ENCODE measurements at places on chromosomes 16 and 17.

GRCh38 chr16:55012793-55013192 is 82.1 kb downstream of the IRX5 start:
- DNase-seq: no peak

DNA sequence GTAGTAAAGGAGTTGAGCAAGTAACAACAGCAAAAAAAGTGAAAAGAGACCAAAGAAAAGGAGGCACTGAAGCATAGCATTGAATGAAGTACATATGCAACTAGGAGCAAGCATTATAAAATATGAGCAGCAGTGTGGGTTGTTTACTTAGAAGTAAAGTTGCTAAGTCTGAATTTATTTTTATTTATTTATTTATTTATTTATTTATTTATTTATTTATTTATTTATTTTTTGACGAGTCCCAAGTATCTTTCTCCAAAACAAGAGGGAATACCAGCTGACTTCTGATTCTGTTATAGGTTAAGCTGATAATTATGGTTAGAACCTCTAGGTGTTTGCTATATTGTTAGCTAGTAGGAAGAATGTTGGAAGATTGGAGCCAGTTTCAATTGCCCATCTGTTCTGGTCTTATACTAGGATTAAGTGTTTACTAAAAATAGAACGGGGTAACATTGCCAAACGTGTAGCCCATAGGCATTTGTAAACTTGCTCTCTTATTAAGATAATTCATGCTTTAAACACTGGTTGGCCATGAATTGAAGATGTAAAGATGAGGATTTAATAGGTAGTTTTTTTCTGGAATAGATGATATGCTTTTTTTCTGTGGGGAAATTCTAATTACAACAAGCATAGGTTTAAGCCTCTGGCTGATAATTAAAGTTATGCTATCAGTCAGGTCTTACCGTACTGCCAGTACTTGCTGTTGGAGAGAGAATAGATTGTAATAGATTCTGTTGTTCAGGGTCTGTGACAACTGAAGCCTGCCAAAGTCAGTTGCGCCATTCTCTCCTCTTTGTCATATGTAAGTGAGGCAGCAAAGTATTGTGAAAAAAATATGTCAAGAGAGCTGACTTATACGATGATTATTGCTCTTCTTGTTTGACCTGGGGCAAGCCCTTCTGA is 66.7 kb downstream of the PPM1E start:
- no peak for DNase-seq

DNA sequence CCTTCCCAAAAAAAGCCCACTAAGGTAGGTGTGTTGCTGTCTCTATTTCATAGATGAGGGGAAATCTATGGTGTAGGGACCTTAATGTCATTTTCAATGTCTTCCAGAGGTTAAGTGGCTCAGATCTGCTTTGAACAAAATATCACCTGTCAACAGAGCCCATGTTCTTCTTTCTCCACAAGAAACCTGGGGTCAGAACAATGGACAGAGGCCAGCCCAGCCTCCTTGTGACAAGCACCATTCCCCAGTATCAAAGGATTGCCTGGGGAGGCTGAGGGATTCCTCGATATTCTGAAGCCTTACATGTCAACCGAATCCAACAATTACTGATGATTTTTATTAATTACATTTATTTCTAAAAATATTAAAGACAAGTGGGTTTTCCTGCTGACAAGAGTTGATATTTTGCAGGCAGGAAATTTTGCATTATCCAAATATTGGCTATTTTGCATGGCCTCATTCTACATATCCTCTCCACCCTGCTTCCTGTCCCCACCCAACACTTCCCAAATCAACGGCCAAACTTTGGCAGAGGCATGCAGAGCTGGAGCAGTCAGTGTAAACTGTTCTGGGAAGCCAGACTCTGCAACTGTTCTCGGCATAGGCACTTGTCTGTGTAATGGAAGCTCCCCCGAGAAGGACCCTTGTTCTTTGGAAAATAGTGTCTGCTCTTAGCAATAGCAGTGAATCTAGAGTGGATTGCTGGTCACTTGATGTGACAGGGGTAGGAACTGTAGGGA is 281.5 kb downstream of the HS3ST3A1 start:
- no peak for DNase-seq

DNA sequence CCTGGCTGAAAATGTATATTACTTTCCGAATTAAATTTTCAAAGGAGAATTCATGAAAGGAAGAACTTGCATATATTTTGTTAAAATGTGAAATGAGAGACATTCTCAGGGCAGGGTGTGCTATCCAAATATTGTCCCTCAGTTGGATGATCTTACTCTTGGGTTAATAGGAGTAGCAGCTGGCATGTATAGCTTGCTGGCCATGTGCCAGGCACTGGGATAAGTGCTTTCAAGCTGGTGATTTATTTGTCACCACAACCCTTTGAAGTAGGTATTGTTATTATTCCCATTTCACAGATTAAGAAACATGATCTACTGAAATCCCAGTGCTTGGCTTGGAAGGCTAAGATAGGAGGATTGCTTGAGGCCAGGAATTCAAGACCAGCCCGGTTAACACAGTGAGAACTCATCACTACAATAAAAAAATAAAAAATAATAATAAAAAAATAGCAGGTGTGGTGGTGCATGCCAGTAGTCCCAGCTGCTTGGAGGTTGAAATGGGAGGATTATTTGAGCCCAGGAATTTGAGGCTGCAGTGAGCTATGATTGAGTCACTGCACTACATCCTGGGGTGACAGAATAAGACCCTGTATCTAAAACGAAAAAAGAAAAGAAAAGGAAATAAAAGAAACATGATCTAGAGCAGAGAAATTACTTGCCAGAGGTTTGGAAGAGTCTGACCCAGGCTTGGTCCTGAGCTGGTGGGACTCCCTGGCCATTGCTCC is 11.6 kb upstream of the MPHOSPH6 start:
- DNase-seq: no peak

DNA sequence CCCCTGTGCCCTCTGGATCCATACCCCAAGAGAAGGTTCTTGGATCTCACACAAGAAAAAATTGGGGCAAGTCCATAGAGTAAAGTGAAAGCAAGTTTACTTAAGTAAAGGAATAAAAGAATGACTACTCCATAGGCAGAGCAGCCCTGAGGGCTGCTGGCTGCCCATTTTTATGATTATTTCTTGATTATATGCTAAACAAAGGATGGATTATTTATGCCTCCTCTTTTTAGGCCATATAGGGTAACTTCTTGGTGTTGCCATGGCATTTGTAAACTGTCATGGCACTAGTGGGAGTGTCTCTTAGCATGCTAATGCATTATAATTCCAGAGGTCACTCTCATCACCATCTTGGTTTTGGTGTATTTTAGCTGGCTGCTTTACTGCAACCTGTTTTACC is 70.8 kb downstream of the NLK start:
- DNase-seq: no peak

GRCh38 chr17:13575922-13576419 is 25.8 kb downstream of the HS3ST3A1 start:
- peak; percentile 35 for DNase-seq

GRCh38 chr17:38466346-38467315 is 38.4 kb downstream of the ARHGAP23 start:
- no peak for DNase-seq

- DNase-seq: no peak
These were observed 27.1 kb upstream of the ZFPM1 start for GRCh38 chr16:88426018-88426417.

DNA sequence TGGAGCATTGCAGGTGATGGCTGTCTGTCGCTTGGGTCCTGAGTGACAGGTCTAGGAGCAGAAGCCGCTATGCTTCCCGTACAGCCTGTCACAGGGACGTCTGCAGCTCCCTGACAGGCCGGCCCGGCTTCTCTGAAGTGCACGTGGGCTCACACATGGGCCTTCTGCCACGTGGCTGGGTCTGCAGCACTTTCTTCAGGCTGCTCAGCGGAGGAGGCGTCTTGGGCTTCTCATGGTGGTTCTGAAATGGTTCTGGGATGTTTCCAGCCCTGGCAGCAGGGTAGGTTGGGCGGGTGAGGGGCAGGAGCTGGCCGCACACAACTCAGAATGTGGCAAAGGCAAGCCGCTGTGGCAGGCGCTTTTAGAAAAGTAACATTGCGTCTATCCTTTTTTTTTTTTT is 80.3 kb upstream of the ZNF750 start:
- DNase-seq: no peak

DNA sequence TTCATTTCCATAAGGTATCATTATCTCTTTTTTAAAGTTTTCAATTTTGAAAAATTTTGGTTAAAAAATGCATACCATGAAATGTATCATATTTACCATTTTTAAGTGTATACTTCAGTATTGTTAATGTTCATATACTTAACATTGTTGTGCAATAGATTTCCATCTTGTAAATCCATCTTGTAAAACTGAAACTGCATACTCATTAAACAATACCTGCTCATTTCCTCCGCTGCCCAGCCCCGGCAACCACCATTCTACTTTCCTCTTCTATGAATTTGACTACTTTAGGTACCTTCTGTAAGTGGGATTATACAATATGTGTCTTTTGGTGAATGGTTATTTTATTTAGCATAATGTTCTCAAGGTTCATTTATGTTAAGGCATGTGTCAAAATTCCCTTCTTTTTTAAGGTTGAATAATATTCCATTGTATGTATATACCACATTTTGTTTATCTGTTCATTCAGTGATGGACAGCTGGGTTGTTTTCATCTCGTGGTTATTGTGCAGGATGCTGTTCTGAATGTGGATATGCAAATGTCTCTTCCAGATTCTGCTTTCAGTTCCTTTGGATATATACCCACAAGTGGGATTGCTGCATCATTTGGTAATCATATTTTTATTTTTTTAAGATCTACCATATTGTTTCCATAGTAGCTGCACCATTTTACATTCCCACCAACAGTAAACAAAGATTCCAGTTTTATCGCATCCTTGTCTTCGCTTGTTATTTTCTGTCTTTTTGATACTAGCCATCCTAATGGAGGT is 6.7 kb downstream of the CCL2 start:
- no peak for DNase-seq

DNA sequence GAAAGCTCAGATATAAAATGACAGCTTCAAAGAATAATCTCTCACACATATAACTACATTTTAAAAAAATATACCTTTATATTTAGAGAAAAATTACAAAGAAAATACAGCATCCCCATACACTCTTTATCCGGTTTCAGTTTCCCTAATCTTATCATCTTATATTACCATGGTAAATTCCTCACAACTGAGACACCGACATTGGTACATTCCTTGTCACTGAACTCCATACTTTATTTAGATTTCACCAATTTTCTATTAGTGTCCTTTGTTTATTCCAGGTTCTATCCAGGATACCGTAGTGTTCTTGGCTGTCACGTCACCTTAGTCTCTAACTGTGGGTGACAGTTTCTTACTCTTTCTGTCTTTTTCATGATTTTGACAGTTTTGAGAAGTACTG is 22.0 kb upstream of the ABCA10 start:
- no peak for DNase-seq

DNA sequence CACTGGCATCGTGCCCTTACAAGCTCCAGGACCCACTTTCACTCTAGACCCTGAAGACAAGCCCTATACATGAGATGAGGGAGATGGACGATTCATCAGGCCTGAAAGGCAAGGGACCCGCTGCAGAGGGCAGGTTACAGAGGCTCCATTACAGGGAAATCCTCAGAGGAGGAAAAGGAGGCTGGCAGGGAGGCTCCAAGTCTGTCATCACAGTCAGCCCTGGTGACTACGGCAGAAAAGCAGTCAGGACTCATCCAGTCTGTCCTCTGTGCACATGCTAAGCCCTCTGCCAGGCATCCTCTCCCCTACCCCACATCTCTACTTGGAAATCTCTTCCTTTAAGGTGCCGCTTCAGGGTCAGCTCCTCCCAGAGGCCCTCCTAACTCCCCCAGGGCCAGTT is 197.7 kb upstream of the CDH5 start:
- no peak for DNase-seq

DNA sequence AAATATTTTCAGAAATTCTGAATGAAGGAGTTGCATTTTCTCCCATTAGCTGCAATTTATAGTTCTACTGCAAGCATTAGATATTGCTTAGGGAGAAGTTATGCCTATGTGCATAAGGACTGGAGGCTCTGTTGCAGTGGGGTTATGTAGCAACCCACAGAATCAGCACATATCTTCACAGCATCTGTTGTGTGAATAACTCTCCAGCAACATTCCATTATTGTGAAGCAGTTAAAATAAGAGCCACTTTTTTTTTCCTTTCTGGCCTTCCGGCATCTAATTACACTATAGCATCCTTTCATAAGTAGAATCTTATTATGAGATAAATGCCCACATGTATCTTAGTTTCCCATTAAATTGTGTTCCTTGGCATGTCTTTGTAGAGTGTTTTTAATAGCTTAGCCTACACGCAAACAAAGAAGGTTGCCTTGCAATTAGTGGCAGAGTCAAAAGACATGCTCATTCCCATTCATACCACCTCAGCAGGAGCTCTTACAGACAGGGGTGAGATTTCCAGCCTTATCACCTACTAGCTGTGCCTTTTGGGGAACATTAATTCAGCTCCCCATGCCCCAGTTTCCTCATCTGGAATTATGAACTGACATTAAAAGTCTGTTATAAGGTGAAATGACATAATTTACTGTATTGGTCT is 596.0 kb upstream of the GOT2 start:
- no peak for DNase-seq

- no peak for DNase-seq
These were observed 959 bp downstream of the SSH2 start for GRCh38 chr17:29929006-29929532.

DNA sequence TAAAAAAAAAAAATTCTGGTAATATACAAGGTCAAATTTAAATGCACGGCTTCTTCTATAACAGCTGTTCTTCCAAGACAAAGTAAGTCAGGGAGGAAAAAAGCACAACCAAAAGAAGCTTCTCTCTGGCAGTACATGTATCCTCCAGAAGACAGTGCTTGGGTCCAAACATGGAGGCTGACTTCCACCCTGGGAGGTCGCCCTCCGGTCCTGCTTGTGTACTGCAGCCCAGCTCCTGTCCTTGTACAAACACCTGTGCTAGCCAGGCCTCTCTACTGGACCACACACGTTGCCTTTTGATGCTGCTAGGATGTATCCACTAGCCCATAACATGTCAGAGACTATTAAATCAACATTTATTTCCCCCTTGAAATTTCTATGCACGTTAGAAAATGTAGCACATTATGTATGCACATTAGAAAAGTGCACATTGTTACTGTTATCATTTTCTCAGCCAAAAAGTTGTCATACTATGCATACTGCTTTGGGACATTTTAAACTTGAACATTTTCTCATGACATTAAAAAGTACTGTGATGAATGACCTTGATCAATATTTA is 21.9 kb downstream of the TEKT3 start:
- DNase-seq: no peak

DNA sequence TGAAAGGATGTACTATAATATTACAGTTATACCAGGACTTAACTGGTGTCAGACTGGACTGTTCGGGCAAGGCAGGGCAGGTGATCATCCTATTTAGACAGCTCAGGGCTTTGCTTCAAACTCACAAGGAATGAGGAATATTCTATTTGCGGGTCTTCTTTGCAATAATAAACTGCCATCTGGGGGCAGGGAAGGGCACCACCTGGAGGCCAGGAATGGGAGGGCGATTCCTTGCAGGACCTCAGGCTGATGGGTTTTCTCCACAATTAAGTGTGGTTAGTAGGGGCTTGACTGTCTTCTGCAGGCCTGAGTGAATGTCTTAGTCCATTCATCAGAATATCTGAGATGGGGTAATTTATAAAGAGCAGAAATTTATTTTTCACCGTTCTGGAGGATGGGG is 424.1 kb downstream of the CA10 start:
- no peak for DNase-seq
